ENCODE measurements at places on chromosomes 11 and 22.

DNA sequence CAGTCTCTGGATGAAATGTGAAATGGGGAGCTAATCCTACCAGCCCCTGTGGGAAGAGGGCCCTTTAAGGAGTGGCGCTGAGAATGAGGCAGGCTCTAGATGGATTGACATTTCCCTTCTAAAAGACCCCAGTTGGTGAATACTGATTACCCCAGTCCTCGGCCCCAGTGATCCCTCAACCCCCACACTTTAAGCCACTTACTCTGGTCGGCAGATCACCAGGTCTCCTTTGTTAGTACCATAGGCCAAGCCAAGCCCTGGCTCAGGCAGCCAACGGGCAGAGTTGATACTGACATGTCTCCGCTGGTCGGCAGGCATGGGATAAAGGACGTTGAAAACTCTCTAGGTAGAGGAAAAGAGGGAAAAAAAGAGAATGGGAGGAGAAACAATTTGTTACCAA, 26.1 kb upstream of the CHRM4 start:
- DNase-seq, result no peak

DNA sequence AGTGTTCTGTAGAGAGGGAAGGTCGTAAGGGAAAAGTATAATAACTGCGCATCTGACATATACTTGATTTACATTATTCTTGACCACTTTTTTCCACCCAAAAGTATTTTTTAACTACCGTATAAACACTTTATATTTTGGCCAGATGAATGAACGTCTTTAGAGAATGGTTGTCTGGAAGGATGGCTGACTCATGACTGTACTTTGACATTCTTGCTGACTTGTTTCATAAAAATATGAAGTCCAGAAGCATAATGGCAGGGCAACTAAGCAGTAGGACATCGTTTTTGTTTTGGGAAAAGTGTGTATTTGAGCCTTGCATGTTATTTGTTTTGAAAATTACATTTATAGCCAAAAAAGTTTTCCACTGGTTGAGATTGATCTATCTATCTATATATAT, 110.0 kb downstream of the OSBP2 start:
- DNase-seq, result no peak

- DNase-seq, result no peak
Observed at GRCh38 chr22:36197514-36198146, 4.0 kb downstream of the APOL4 start.

- DNase-seq, result no peak
Observed at GRCh38 chr22:43292630-43293018, 50.5 kb downstream of the SCUBE1 start.

DNA sequence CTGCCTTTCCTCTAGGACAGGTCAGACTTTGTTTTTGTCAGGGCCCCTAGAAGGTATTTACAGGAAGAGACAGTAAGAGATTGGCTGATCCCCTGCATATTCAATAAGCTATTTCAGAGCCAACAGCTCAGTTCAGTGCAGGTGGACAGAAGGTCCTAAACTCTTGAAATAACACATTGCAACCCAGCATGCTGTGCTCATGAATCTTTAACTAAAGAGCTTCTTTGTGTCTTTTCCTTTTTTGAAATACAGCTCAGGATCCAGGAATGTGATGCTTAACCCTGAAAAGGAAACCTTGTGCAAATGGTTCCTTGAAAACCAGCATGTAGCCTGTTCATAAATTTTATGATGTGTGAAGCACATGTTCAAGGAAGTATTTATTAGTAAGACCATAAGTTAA, 43.9 kb downstream of the BBOX1 start:
- no peak for DNase-seq
